Upper lobe of right lung (tissue), 1 donor: ENCODE measurements at places on chromosomes 1 and 21. TPM values are rescaled to one million over a fixed set of nuclear protein-coding genes. Genes with fewer than 3 reads are reported as not detected.

Gene PTGFR
- 3.0 TPM for total RNA-seq

Gene RBP7
- total RNA-seq = 8.7 TPM

Gene BTBD8
- 5.1 TPM for total RNA-seq

DNA sequence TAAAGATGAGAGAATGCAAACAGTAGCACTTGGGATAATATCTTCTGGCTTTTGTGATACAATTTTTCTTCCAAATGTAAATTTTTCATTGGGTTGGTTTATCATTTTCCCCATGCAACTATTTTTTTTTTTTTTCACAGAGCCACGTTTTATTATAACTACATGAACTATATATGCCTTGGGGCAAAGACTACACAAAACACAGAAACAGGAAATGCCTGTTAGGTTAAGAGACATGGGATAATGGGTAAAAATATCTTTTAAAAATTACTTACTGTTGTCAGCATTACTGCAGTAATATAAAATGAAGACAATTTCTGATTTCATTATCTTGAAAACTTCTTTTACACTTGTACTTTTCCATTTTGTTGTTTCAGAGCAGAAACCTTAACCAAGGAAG is 74.6 kb downstream of the DISP1 start:
- DNase-seq = no peak
- no peak overlapping the region for H3K4me3 ChIP-seq
- H3K4me1 ChIP-seq = no peaks in the 10 kb centered on the region
- H3K27me3 ChIP-seq = no peaks in the 10 kb centered on the region
